ENCODE measurements at places on chromosomes 7 and 10. TPM values are rescaled to one million over a fixed set of nuclear protein-coding genes. Genes with fewer than 3 reads are reported as not detected.

DNA sequence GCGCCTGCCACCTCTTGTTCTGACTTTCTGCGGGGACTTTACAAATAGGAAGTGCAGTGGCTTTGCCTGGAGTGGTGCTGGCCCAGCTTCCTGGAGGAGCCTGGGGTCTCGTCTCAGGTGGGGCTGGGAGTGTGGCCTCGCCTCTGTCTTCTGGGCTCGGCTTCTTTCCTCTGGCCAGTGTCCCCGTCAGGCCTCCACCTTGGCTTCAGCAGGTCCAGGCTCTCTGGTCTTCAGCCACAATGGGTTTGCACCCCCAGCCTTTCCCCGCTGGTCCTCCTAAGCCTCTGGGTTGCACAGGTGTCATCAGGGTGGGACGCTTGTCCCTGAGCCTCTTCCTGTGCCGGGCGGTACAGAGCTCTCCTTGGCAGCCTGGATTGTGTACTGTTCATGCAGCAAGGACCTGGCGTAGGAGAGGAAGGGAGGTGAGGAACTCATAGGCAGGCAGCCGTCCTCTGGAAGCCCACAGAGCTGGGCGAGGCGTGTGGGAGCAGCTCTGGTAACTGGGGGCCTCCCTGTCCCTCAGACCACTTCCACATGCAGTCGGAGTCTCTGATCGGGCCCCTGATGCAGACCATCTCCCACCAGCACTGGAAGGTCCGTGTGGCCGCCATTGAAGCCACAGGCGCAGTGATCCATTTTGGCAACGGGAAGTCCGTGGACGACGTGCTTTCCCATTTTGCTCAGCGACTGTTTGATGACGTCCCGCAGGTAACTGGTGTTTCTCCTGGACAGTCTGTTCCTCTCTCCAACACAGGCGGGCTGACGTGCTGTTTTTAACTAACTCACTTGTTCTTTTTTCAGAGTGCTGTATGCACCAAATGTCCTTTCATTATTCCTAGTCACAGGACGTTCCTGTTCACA lies 2.3 kb upstream of the PRKAR1B start:
- DNase-seq = no peak

Gene AKR1C3
- total RNA-seq = 0.44 TPM

- peak; percentile 47 for DNase-seq
Observed at GRCh38 chr7:13850185-13850752, 139.2 kb downstream of the ETV1 start.

- no peak for DNase-seq
Observed at GRCh38 chr7:136312592-136312991, 335.4 kb upstream of the MTPN start.

Gene GJD4
- total RNA-seq = not detected

Gene ZNF804B
- total RNA-seq = not detected

GRCh38 chr7:71485586-71485985 lies 353.6 kb downstream of the GALNT17 start:
- DNase-seq = no peak

DNA sequence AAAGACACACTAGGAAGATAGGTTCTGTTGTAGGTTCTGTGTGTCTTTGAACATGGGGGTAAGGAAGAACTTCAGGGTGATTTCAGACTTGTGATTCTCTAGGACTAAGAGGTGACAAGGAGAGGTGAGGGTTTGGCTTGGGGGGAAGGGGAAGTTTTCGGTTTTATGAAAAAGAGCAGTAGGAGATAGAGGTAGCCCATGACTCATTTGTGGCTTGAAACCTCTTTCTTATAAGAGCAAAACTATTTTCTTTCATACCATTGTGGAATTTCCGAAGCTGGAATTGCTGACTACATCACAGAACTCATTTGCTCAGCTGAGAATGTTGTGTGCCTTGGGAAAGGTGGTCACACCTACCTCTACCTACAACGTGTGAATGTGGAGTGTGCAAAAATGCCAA lies 39.6 kb upstream of the IKZF1 start:
- DNase-seq = peak; percentile 62

DNA sequence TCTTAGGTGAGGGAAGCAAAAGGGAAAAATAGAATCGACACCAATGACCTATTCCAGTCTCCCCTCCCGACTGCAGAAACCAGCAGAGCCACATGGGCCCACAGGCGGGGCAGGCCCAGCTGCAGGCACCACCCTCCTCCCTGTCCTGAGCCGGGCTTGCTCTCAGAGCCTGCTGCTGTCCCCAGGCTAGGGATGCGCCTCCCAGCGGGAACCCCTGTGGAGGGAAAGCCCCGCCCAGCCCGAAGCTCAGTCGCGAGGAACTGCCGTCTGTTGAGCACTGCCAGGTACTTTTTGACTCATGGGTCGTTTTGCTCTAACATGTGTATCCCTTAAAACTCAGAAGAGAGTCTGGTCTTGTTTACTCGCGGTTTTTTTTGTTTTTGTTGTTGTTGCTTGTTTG lies 124.5 kb upstream of the RET start:
- DNase-seq = no peak

- no peak for DNase-seq
Observed at GRCh38 chr10:100146875-100147650, 38.8 kb downstream of the ERLIN1 start.

DNA sequence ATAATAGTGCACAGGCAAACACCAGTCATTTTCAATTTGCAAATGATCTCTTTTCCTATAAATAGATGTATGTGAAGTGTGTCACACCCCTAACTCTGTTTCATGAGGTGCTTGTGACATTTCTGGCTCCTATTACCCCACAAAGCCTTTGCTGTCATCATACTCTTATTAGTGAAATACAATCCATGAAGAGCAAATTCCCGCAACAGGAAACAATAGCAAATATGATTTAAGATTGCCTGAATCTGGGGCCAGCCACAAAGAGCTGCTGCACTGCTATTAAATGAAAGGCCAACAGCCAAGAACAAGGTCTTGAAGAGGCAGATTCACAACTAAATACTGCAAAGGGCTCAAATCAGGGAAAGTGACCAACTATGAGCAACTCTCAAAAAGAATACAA lies 96.3 kb upstream of the CAV2 start:
- no peak for DNase-seq

Gene LRRC61
- total RNA-seq = 37.3 TPM

Gene LRCH4
- 154 TPM for total RNA-seq

Gene TEX36
- total RNA-seq = not detected

DNA sequence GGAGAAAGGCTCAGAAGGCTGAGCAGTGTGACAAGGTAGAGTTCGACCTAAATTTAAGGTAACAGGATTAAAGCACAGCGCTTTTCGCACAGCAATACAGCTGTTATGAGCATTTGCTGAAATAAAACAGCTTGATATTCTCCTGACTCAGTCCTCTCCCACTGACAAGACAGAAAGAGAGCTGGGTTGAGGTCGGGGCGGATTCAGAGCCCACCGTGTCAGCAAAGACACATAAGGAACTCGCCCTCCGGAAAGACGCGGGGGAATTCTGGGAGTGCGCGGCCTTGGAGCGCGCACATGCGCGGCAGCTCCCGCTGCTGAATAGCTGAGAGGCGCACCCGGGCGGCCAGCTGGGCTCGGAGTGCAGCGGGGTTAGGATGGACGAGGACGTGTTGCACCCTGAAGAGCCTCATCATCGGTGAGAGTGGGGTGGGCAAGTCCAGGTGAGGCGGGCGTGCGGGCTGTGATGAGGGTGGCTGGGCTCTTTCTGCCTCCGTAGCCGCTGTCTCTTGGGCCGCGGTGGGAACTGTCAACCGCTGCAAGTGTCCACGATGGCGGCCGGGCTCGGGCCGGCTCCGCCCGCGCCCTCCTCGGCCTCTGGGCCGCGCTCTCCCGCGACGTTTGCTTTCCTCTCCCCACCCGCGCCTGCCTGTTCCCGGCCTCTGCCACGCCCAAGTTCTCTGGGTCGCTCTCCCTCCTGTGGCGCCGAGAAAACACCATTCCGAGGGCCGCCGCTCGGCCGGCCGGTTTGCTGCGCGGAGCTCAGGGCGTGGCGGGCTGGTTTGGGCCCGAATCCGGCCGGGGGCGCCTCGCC lies 120.6 kb downstream of the LYZL1 start:
- peak; percentile 54 for DNase-seq

DNA sequence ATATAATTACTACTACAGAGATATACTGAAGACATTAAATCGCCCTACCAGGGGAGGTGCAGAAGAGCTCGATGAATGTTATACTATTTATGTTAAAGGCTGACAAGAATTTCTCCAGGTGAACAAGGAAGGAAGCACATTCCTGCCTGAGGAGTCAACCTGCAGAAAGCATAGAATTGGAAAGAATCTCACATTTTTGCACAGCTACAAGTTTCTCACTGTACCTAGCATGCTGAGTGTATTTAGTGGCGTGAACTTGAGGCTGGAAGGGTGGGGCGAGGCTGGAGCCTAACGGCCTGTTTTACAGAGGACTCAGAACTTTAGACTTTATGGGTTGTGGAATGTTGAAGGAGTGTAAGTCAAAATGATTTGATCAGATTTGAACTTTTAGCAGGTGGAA lies 373.6 kb upstream of the LRGUK start:
- DNase-seq = no peak

DNA sequence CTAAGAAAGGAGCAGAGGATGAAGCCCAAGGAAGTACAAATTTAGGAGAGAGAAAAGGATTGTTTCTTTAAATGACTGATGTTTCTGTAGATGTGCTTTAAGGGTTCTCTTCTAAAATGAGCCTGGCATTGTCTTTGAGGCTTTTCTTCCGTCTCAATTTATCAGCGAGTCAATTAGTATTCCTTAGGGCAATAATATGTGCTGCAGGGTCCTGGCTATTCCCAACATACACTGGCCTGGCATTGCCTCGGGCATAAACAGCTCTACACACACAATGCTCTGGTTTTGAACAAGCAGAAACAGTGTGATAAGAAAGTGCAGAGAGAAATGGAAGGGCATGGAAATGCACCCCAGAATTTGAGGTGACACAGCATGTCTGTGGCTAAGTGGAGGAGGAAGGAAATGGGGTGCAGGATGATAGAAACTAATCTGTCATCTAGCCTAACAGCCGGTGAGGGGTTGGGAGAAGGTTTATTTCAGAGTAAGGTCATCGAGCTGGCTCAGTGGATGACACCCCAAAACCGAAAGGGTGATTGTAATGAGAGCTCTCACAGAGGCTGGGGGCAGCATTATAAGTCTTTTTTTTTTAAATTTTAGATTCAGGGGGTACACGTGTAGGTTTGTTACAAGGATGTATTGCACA lies 67.5 kb upstream of the ARHGAP21 start:
- no peak for DNase-seq

DNA sequence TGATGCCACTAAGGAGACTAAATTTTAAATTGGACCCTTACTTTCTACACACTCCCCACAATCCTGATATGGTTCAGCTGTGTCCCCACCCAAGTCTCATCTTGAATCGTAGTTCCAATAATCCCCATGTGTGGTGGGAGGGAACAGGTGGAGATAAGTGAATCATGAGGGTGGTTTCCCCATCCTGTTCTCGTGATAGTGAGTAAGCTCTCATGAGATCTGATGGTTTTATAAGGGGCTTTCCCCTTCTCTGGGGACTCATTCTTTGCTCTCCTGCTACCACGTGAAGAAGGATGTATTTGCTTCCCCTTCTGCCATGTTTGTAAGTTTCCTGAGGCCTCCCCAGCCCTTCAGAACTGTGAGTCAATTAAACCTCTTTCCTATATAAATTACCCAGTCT lies 18.4 kb upstream of the BET1 start:
- peak; percentile 9 for DNase-seq

Gene IFIT1B
- total RNA-seq = not detected

- DNase-seq = no peak
Observed at GRCh38 chr10:84015877-84016595, 123.3 kb upstream of the GHITM start.

GRCh38 chr10:128540781-128541761 lies 414.8 kb upstream of the MKI67 start:
- DNase-seq = no peak

- DNase-seq = no peak
Observed at GRCh38 chr7:125347269-125347668, 417.6 kb upstream of the POT1 start.

DNA sequence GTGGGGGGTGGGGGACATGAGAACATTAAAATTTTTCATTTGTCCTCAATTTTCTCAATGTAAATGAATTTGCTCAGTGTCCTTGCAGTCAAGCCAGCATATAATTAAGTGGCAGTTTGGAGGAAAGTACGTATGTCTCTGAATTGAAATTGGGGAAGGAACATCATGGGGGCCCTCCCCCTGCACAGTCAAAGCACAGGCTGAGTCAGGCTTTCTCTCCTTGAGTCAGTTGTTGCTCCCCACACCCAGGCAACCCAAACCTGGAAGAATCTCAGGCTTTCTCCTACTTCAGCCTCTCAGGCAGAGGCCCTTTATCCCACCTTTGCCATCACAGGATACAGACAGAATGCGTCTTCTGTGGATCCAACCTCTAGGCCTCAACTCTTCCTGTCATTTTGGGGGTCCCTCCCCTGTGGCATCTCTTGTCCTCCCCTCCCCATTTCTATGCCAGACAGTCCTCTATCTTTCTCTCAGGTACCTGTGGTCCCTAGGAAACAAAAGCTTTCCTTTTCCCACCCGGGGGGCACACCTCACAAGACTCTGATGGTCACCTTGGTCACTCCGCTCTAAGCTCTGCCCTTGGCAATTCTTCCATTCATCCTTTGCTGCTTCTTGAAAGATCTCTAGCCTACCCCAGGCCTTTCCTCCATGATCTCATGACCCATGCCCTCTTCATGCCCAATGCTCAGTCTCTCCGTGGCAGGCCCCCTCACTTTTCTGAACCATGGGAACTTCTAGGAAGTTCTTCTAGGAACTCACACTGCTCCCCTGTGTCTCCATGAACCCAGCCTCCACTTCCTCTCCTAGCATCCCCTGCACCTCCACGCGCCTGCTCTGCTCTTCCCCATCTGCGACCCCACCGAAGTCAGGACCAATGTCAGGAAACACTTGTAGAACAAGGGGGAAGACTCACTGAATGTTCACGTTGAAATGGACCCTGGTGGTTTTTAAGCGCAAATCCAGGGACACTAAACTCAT lies 40.4 kb downstream of the CREB3L2 start:
- DNase-seq = peak; percentile 52

- no peak for DNase-seq
Observed at GRCh38 chr10:14048930-14049613, 281.7 kb downstream of the FRMD4A start.

Gene CCDC3
- 1.5 TPM for total RNA-seq

DNA sequence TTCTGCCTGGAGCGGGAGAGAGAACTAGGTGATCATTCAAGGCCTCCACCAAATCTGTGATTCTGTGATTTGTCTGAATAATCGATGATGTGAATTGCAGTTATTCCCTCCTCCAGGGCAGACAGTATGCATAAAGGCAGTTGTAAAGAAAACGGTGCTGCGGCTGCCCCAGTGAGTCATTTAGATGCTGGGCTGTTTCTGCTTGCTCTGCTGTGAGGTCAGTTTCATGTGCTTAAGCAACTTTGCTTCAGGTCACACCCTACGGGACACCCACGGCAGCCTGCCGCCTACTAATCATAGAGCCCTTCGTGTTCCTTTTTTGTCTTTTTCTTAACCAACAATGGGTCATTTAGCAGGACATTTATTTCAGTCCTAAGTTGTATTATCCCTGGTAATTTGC lies 158.1 kb upstream of the PITRM1 start:
- DNase-seq = no peak

DNA sequence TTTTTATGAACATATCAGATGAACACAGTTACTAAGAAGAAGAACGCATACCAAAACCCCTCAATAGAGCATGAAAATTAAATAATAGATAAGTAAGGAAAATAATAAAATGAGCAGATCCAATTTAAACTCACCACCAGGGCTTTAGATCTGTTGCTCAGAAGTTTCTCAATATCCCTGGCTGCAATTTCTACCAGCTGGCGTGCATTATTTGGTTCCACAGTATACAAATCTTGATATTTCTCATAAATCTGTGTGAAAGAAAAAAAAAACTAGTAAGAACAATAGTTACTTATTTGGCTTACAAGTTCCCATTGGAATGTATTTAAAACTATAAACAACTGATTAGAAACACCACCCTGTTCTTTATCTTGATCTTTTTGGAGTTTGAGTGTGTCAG lies 108.6 kb downstream of the CACNA2D1 start:
- DNase-seq = no peak

Gene WASHC2A
- 32.4 TPM for total RNA-seq

Data from activated T-cell treated with anti-CD3 and anti-CD28 coated beads, Interleukin-2, amount 50 U/mL, for 72 hours (primary cell).